Erythroblast (primary cell): ENCODE measurements at places on chromosomes 3 and 15.

DNA sequence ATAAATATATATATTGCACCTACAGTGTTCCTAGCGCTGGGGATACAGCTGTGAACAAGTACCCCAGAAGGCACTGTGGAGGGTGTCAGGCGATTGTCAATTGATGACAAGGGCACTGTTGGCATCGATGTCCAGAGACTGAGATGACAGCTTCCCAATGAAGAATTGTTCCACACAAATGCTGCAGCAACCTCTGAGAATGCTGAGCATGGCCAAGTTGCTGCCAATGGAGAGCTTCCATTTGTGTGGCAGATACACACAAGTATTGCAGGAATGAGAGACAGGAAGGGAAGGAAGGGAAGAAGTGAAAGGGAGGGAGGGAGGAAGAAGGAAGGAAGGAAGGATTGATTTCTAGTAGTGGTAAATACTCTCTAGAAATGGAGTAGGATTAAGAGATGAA lies 21.9 kb downstream of the LRTM1 start:
- DNase-seq: no peak

DNA sequence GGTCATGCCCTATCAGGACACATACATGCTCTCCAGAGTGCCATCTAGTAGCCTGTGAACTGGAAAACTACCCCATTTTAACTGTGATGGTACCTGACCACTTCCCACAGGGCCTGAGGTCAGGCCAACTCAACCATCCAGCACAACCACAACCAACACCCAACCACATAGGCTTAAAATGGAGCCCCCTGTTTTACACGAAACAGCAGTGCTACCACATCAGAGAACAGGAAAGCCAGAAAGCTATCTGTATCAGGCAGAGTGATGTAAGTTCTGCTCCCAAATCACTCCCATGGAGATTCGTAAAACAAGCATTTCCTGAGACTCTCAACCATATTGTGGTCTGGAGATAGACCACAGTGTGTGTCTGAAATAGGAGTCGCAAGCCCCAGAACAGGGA lies 1017.3 kb upstream of the EPHA6 start:
- no peak for DNase-seq

DNA sequence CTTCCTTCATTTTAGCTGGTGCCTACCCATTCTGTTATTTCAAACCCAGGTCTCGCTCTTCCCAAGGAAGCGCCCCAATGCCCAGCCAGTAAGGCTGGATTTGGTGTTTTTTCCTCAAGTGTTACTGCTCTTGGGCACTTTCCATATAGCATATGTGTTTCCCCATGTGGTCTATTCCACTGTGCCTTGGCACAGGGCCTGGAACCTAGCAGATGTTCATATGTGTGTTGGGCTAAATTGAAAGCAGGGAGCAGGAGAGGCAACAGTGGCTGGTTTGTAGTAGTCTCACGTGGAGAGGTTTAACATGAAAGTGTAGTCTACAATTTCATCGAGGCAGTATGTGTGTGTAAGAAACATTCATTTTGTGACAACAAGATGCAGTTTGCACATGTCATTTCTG lies 48.2 kb upstream of the TEX264 start:
- no peak for DNase-seq

DNA sequence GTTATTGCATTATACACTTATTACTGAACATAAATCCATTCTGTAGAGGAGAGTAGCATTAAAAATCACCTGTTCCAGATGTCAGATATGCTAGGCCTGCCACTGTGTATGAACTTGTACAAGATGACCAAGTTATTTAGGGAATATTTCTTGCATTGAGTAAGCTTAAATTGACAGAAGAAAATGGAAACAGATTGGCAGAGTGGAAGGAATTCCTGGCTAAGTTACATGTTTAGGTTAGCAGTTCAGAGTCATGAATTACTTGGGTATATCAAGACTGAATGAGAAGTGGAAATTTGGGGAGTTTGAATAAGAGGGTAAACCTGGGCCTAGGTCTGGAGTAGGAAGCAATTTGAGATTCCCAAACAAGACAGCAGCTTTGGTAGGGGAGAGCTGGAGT lies 44.6 kb downstream of the ARHGAP31 start:
- no peak for DNase-seq

DNA sequence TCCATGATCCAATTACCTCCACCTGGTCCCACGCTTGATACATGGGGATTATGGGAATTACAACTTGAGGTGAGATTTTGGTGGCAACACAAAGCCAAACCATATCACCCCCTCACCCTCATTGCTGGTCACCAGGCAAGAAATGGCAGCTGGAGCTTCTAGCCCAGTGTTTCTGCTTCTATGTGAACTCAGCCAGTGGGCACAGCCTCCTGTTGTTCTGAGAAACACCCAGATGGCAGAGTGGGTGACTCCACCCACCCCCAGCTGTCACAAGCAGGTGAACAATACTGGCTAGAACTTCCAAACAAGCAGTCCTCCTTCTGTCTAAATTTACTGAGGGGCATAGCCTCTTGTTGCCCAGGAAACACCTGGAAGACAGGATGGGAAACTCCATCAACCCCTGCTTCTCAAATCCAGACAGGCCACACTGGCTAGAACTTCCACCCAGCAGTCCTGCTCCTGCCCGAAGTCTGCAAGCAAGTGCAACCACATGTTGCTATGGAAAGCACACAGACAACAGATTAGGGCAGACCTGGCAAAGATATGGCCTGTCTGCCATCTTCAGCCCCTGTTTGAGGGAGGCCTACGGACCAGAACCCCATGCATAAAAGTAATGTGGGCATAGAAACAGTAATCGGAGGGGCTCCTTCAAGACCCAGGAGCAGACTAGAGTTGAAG lies 114.1 kb downstream of the DTWD1 start:
- no peak for DNase-seq

- DNase-seq: no peak
These were observed 58.1 kb downstream of the PDIA5 start for GRCh38 chr3:123124971-123125370.

DNA sequence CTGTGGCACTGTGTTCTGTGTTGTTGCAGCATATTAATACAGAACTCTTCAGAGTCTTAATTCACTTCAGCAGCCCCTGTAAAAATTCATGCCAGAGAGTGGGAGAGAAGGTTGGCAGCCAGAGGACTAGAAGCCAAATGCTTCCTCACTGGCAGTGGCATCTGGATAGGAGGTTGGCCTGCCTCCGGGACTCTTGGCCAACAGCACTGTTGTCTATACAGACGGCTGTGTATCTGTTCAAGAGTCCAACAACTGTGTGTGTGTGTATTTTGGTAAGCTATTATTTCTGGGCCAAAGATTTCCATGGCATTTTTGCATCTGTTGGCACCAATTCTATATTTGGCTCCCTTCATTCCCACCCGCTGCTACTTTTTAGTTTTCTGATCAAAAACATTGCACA lies 156.0 kb upstream of the SOX2 start:
- DNase-seq: no peak

DNA sequence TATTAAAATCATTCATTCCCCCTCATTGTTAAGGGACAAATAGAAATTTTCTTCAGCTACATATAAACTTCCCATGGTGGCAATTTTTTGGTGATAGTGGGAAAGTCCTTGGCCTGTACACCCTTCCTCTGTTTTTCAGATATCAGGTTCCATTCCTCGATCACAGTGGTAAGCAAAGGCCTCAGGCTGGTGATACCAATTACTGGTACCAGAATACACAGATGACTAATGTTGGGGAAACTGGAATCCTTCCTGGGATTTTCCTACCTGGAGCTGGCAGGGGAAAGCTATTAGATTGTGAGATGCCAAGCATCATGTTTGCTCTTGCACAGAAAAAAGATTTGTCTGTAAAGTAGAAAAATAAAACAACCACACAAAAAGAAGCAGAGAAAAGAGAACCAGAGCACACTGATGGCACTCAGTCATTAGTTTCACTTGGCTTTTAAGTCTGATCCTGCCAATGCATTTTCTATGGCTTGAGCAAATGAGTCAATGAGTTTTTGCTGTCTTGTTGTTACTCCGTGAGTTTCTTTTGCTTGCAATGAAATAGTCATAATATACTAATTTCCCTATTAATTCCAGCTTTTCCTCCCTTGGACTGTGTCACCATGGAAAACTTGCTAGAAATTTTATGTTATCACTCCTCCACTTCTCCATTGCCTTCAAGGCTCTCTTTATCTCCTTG lies 795.0 kb downstream of the ROBO1 start:
- DNase-seq: no peak

DNA sequence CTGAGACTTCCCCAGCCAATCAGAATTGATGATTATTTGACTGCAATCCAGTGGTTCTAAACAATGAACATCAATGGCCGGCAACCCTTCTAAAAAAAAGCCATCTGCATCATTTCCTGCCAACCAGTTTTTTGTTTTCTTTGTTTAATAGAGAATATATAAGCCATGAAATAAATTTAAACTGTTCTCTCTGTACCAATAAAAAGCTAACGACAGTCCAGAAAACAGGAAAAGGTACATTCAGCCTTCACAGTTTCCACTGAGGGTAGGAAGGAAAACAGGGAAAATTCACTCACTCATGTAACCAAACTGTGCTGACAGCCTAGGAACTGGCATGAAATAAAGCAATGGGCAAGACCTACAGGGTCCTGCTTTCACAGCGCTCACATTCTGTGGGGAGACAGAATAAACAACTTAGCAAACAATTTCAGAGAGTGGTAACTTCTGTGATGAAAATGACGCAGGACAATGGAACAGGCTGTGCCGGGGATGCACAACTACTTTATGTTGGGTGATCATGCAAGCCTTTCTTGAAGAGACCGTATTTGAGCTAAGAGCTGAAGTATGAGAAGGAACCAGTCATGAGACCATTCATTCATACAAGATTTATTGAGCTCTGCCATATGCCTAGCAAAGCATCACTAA lies 630.1 kb downstream of the MAGI1 start:
- DNase-seq: no peak

GRCh38 chr3:29247088-29247745 lies 33.7 kb upstream of the RBMS3 start:
- DNase-seq: no peak

GRCh38 chr3:166582236-166582635 lies 745.0 kb upstream of the BCHE start:
- no peak for DNase-seq

GRCh38 chr3:68129065-68129464 lies 474.7 kb upstream of the SUCLG2 start:
- no peak for DNase-seq

GRCh38 chr15:90232196-90232595 lies 1.5 kb downstream of the CIB1 start:
- no peak for DNase-seq

DNA sequence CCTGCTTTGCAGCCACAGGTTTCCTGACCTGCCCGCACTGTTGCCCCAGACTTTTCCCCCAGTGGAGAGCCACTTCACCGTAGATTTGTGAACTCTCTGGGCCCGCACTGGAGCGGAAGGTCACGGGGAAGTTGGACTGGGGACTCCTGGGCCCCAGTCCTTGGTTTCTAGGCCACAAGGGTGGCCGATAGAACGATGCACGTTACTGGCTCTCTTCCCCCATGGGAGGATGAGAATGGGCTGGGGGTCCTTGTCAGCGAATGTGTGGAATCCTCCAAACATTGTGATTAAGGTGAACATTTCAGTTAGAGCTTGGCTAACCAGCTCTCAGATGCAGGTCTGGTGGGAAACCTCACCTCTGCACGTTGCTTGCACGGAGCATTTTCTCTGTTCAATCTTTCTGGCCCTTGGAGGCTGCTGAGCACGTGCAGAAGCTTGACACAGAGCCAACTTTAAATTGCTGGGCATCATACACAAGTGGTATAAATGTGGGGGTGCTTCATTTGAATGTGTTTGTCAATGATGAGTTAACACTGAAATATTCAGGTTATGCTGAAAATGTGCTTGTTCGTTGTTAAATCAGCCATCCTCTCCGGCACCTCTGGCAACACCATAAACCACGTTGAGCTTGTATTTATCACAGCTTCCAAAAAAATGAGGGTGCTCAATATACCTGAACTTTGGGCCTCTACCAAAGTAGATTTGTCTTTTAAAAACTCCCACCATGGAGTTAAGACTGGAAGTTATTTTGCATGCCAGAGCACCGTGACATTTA lies 976 bp downstream of the DIS3L start:
- DNase-seq: peak; percentile 75

- DNase-seq: no peak
These were observed 40.2 kb downstream of the ABHD17C start for GRCh38 chr15:80735344-80735743.

DNA sequence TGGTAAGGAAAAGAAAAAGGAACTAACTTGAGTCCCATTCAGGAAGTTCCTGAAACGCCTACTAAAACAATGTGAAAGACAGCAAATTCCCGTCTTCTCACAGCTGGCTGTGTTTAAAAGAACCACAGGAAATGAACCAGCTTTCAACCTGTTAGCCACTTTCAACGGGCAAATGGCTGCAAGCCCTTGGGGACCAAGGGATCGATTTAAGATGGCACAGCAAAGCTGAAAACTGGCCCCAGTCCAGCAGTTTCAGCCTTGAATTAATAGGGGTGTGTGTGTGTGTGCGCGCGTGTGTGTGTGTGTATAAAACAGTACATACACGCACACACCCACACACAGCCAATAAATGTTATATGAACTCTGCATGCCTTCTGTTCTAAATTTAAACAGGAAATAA lies 168.7 kb upstream of the TMCO5A start:
- no peak for DNase-seq

GRCh38 chr15:80163897-80164296 lies 11.1 kb downstream of the FAH start:
- DNase-seq: no peak
